ENCODE measurements at places on chromosomes 1 and 21. TPM values are rescaled to one million over a fixed set of nuclear protein-coding genes. Genes with fewer than 3 reads are reported as not detected.

Gene CSTB
- 65.3 TPM for total RNA-seq

Gene TMEM35B
- 24.9 TPM for total RNA-seq

Gene FLG
- 1.0 TPM for total RNA-seq

Gene AMPD1
- not detected for total RNA-seq

Gene ACADM
- total RNA-seq: 24.4 TPM

Gene ETV3L
- not detected for total RNA-seq

Gene EPHB2
- total RNA-seq: 4.9 TPM

Gene FNDC5
- total RNA-seq: not detected

Gene FCER1G
- total RNA-seq: not detected

Gene OXCT2
- total RNA-seq: 1.7 TPM

Gene FAM163A
- total RNA-seq: not detected

Gene CFAP126
- not detected for total RNA-seq

Gene OR2L3
- total RNA-seq: 0.21 TPM

Gene ATP6V1G3
- not detected for total RNA-seq

Gene RGS13
- not detected for total RNA-seq

Gene UBE4B
- 30.8 TPM for total RNA-seq

Gene SLC6A9
- total RNA-seq: 68.9 TPM

Gene BGLAP
- total RNA-seq: not detected

Gene SPRR2G
- not detected for total RNA-seq

Gene UBE2U
- not detected for total RNA-seq

Gene ITPKB
- total RNA-seq: 6.0 TPM

Gene PLEKHA6
- 4.8 TPM for total RNA-seq

Gene KCNA2
- total RNA-seq: 0.17 TPM

Gene CAMK1G
- not detected for total RNA-seq

Gene GJB5
- 95.5 TPM for total RNA-seq

Gene TRIM58
- total RNA-seq: 1.2 TPM

Gene THEM4
- total RNA-seq: 15.3 TPM

Gene IGFN1
- 0.61 TPM for total RNA-seq

Gene KRTAP22-2
- total RNA-seq: not detected

Gene C8A
- not detected for total RNA-seq

Gene HIVEP3
- total RNA-seq: 7.9 TPM

Gene VHLL
- total RNA-seq: not detected

Gene S100A7
- total RNA-seq: not detected

Gene CCDC181
- 0.17 TPM for total RNA-seq

Gene ANGPTL7
- total RNA-seq: 2.3 TPM

Gene CGN
- 2.0 TPM for total RNA-seq

Gene KCNA3
- not detected for total RNA-seq

Gene ZNF697
- 9.4 TPM for total RNA-seq

Gene IFT25
- 23.4 TPM for total RNA-seq

Gene C1QB
- not detected for total RNA-seq

Gene MRPS6
- 65.9 TPM for total RNA-seq

Gene CRP
- total RNA-seq: not detected

Gene FAM72A
- total RNA-seq: 7.4 TPM

Gene TMEM125
- 5.1 TPM for total RNA-seq

Gene CFH
- total RNA-seq: 2.0 TPM

Gene CYP4A22
- total RNA-seq: not detected

Gene LEFTY2
- total RNA-seq: not detected

Gene KCNJ6
- total RNA-seq: not detected

Gene GJA4
- not detected for total RNA-seq

Gene SYTL1
- total RNA-seq: 91.8 TPM

Gene CD84
- total RNA-seq: not detected

All from mammary epithelial cell (primary cell).